CD8-positive, alpha-beta memory T cell (primary cell): ENCODE measurements at places on chromosomes 11 and 22.

GRCh38 chr11:125491146-125491545 lies 4.9 kb downstream of the FEZ1 start:
- H3K36me3 ChIP-seq = no peaks in the 10 kb centered on the region
- no peak overlapping the region for H3K4me3 ChIP-seq
- no peak overlapping the region for H3K27ac ChIP-seq
- peaks cover 18% of the 10 kb centered on the region for H3K27me3 ChIP-seq
- DNase-seq = no peak
- H3K4me1 ChIP-seq = peaks cover 13% of the 10 kb centered on the region

DNA sequence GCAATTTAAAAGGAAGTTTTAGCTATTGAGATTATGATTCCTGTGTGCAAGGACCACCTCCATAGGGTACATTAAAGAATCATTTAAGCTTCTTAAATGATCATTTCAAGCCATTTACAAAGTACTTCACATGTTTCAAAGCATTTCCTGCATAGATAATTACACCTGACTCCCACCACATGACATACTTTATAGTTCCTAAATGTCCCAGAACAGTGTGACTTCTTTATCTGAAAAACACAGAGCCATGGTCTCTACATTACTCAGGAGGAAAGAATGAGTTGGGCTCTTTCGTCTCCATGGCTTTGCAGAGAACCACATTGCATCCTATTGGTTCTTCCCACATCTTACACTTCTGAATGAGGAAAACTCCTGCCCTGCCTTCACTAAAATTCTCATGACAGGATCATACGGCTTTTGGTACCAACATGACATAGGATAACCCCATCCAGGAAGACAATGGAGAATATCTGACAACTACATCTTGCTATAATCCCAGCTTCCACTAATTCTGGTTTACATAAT lies 88.6 kb downstream of the ETS1 start:
- H3K4me3 ChIP-seq = peak overlapping the region; percentile 30
- peaks cover 100% of the 10 kb centered on the region for H3K4me1 ChIP-seq
- H3K36me3 ChIP-seq = peaks cover 19% of the 10 kb centered on the region
- no peak for DNase-seq
- H3K27ac ChIP-seq = no peak overlapping the region

GRCh38 chr11:66745356-66746235 lies 16.6 kb upstream of the SPTBN2 start:
- no peak overlapping the region for H3K27ac ChIP-seq
- no peaks in the 10 kb centered on the region for H3K4me1 ChIP-seq
- no peaks in the 10 kb centered on the region for H3K27me3 ChIP-seq

DNA sequence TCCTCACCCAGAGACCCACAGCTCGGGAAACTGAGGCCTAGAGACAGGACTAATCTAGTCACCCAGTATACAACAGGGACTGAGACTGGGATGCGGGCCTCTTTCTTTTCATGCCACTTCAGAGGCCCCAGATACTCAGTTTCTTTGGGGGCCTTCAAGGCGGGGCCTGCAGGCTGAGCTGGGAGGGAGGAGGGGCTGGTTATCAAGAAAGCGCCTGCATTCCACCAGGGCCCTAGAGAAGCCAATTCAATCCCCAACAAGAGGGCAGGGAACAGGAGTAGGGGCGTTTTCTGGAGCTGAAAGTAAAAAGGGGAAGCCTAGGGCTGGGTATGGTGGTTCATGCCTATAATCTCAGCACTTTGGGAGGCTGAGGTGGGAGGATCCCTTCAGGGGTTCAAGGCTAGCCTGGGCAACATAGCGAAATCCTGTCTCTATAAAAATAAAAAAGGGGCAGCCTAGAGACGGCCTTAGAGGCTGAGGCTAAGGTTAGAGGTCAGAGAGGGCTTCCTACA lies 1.6 kb downstream of the ATG2A start:
- peak overlapping the region; percentile 94 for H3K4me3 ChIP-seq
- H3K27ac ChIP-seq = peak overlapping the region; percentile 96
- no peak for DNase-seq
- peaks cover 24% of the 10 kb centered on the region for H3K4me1 ChIP-seq

DNA sequence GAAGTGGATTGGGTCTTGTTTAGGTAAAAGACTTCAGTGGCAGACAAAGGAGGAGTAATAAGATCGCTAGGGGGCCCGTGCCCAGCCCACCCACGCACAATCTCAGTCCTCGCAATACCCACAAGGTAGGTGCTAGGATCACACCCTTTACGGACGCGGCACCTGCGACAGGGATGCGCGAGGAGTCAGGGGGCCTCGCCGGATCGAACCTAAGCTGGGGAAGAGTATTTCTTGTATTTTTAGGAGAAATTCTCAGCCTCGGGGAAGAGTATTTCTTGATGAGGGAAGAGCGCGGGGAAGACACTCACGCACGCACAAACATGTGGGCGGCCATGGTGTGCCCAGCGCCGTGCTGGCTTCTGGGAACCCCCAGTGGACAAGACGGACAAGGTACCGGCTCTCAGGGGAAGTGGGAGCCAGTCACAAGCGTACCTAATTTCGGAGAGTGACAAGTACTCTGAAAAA lies 745 bp upstream of the FAM118A start:
- peak overlapping the region; percentile 64 for H3K27ac ChIP-seq
- peaks cover 31% of the 10 kb centered on the region for H3K4me1 ChIP-seq
- no peaks in the 10 kb centered on the region for H3K36me3 ChIP-seq
- peak overlapping the region; percentile 77 for H3K4me3 ChIP-seq

DNA sequence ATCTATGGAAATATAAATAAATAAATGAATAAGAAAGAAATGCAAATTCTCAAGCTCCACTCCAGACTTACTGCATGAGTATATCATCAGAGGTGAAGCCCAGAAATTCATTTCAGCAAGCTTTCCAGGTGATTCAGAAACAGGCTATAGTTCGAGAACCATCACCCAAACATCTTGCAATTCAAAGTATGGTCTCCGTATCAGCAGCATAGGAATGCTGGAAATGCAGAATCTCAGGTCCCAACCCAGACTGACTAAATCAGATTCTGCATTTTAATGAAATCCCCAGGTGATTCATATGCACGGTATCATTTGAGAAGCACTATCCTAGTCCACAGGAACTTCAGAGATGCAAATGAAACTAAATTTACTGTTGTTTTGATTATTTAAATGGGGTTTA lies 95.3 kb downstream of the SERGEF start:
- no peaks in the 10 kb centered on the region for H3K4me1 ChIP-seq
- DNase-seq = no peak
- H3K27me3 ChIP-seq = no peaks in the 10 kb centered on the region
- H3K4me3 ChIP-seq = no peak overlapping the region
- H3K27ac ChIP-seq = no peak overlapping the region

- no peak overlapping the region for H3K27ac ChIP-seq
- no peak overlapping the region for H3K4me3 ChIP-seq
- H3K27me3 ChIP-seq = peaks cover 4% of the 10 kb centered on the region
- no peaks in the 10 kb centered on the region for H3K36me3 ChIP-seq
- no peak for DNase-seq
These were observed 9.4 kb upstream of the PATL1 start for GRCh38 chr11:59678118-59678812.

- H3K4me3 ChIP-seq = no peak overlapping the region
- no peaks in the 10 kb centered on the region for H3K36me3 ChIP-seq
- DNase-seq = no peak
These were observed 328.8 kb downstream of the MIAT start for GRCh38 chr22:26985931-26986782.
